ENCODE measurements at places on chromosomes 11 and 22. TPM values are rescaled to one million over a fixed set of nuclear protein-coding genes. Genes with fewer than 3 reads are reported as not detected.

The PLAAT5 gene
- not detected for total RNA-seq

The MRGPRE gene
- total RNA-seq = not detected

DNA sequence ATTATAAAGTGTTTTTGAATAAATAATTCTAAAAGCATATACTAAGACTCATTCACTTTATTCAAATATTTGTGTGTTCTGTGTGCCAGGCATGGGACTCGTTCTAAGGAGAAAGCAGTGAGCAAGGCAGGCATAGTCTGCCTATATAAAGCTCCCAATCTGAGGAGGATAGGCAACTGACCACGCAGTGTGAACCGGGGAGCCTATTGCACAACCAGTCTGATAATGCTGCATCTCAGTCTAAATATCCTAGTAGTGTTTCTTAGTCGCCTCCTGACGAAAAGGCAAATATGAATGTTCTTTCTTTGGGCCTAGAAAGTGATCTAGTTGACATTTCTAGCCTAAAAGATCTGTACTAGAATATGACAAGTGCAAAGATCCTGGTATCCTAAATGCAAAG lies 98.3 kb downstream of the C11orf65 start:
- no peaks in the 10 kb centered on the region for H3K4me1 ChIP-seq
- no peaks in the 10 kb centered on the region for H3K36me3 ChIP-seq
- H3K27me3 ChIP-seq = no peaks in the 10 kb centered on the region
- H3K27ac ChIP-seq = no peak overlapping the region
- no peak for DNase-seq

DNA sequence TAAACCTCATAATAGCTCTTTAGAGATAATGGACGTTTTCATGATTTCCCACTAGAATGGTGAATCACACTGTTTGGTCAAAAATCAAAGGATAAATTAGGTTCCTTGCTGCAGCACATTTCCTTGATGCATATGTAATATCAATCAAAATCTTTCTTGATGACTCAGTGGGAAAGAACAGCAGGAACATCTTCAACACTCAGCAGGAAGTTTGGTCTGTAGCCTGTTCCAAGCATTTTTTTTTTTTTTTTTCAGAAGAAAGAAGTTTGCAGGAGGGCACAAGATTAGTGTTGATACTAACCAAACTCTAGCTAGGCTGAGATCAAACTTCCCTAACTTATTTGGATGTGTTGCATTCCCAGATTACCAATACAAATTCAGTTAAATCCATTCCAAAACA lies 1529.8 kb downstream of the FAM181B start:
- no peaks in the 10 kb centered on the region for H3K27me3 ChIP-seq
- no peaks in the 10 kb centered on the region for H3K36me3 ChIP-seq
- no peaks in the 10 kb centered on the region for H3K4me1 ChIP-seq
- H3K27ac ChIP-seq = no peak overlapping the region

DNA sequence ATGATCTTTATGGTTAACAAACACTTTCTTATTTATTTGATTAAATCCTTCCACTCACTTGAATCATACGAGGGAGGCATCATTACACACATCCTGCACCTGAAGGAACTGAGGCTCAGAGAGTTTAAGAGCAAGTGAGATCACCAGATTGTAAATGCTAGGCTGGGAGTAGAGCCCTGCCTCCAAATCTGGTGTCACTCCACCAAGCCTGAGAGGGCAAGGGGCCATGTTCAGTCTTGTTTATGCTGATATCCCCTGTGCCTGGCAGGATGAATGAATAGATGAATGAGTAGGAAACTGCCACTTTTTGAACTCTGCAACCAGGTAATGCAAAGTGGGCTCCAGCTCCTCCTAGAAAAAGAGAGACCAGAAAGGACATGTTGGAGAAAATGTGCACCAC lies 59.1 kb downstream of the RASSF10 start:
- no peak overlapping the region for H3K27ac ChIP-seq
- H3K4me1 ChIP-seq = no peaks in the 10 kb centered on the region
- no peak overlapping the region for H3K4me3 ChIP-seq

DNA sequence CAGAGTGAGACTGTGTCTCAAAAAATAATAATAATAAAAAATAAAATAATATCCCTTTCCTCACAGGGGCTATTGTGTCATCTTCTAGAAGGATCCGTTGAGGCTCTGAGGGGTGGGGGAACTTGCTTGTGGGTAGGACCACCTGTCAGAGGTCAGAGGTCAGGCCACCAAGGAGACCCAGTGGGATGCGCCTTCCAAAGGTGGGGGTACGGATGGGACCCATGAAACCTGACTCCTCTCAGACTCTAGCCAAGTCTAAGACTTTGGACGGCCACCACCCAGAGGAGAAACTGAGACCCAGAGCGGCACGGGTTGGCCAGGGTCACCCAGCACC lies 367 bp upstream of the MMP11 start:
- H3K27ac ChIP-seq = no peak overlapping the region
- no peak for DNase-seq
- H3K27me3 ChIP-seq = no peaks in the 10 kb centered on the region
- peak overlapping the region; percentile 51 for H3K4me3 ChIP-seq
- H3K36me3 ChIP-seq = no peaks in the 10 kb centered on the region
- H3K4me1 ChIP-seq = peaks cover 3% of the 10 kb centered on the region

- H3K4me3 ChIP-seq = no peak overlapping the region
- H3K27ac ChIP-seq = peak overlapping the region; percentile 15
- no peaks in the 10 kb centered on the region for H3K27me3 ChIP-seq
- DNase-seq = no peak
- peaks cover 93% of the 10 kb centered on the region for H3K36me3 ChIP-seq
- H3K4me1 ChIP-seq = no peaks in the 10 kb centered on the region
These were observed 16.5 kb downstream of the DDX17 start for GRCh38 chr22:38489561-38490145.

Data from PC-9 (cell line).